NCI-H1417 treated with DMSO at 0.1 percent for 48 hours (cell line): ENCODE measurements at places on chromosomes 12 and 14.

GRCh38 chr14:88660056-88660455 lies 97.2 kb downstream of the ZC3H14 start:
- no peak for DNase-seq

GRCh38 chr12:10369557-10370415 lies 20.1 kb downstream of the KLRK1 start:
- DNase-seq = no peak

- DNase-seq = no peak
These were observed 20.0 kb downstream of the PTHLH start for GRCh38 chr12:27952510-27952909.

DNA sequence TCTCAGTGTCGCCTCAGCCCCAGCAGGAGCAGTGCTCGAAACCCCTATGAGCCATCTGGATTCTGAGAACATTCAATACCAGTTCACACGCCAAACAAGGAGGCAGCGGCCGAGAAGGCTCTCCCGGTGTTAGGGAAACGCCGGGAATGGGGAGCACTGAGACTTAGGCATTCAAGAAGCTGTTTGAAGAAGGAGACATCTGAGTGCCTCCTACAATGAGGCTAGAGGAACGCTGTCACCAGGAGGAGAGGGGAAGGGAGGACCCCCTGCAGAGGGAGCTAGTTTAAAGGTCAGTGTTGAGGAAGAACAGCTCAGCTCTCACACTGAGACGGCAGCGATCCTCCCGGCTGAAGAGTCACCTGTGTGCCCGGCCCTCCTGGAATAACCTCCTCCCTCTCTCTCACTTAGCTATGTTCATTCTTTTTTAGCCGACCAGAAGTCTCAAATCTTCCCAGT lies 69.9 kb downstream of the SERPINA3 start:
- DNase-seq = no peak

GRCh38 chr12:67477681-67478265 lies 170.8 kb upstream of the DYRK2 start:
- no peak for DNase-seq

- peak; percentile 75 for DNase-seq
These were observed 75.7 kb downstream of the MYRFL start for GRCh38 chr12:69900720-69901131.

- DNase-seq = no peak
These were observed 185.6 kb upstream of the C14orf180 start for GRCh38 chr14:104393898-104394381.

GRCh38 chr12:52956987-52957386 lies 8.1 kb downstream of the KRT18 start:
- no peak for DNase-seq

DNA sequence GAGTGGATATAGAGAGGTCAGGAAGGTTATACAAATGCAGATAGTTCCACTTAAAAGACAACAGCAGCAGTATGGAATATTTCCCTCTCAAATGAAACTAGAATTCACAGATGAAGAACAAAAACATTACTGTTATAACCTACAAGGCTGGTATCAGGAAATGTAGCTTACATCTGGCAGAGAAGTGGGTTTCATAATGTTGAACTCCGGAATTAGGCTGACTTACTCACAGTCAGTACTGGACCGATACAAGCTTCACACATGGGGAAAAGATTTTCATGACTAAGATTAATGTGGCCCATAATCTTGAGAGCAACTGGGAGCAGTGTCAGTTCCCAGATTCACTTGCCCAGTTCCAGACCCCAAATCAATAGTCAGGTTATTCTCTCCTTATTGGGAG lies 353.9 kb downstream of the DUSP6 start:
- no peak for DNase-seq

DNA sequence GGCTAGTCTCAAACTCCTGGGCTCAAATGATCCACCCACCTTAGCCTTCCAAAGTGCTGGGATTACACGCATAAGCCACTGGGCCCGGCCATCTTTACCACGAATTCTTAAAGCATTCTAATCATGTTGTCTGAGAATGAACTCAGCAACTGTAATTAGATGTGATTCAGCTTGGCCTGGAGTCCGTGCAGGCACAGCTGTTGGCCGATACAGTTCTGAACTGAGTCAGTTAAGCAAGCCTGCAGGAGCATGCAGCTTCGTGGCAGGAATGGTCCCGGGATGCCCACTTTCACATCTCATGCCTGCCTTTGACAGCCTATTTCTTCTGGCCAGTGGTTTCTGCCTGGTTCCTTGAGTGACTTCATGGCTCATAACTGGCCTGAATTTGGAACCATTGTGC lies 194.1 kb downstream of the ANO6 start:
- DNase-seq = no peak

DNA sequence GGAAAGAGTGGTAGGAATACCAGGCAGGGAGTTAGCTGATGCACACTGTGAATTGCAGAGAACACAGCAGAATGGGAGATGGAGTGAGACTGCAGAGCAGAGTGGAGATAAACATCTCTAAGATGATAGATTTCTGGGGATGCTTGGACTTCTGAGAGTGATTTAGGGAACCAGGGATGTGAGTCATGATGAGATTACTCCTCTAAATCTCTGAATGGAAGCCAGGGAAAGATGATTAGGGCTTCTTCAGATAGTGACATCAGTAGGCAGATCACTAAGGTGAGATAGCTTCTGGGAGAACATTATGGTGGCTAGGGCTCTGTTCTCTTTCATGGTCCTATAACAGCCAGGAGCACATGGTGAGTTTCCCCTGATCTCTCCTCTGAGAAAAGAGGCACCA lies 501.5 kb upstream of the USP15 start:
- DNase-seq = no peak

DNA sequence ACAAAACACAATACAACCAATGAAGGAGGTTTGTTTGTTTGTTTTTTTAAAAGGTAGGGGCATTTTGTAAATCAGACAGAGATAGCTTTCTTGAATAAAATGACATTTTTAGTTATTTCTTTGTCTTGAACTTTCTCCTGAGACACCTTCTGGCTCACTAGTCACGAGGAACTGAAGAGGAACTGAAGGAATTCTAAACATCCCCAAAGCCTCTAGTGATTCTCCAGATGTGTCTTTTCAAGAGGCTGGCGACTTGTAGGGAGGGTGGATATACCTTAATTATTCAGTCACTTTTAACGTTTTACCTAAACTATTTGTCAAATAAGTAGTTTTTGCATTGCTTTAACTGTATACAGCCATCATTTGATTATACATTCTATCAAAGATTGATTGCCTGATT lies 211.2 kb upstream of the LRIG3 start:
- no peak for DNase-seq

DNA sequence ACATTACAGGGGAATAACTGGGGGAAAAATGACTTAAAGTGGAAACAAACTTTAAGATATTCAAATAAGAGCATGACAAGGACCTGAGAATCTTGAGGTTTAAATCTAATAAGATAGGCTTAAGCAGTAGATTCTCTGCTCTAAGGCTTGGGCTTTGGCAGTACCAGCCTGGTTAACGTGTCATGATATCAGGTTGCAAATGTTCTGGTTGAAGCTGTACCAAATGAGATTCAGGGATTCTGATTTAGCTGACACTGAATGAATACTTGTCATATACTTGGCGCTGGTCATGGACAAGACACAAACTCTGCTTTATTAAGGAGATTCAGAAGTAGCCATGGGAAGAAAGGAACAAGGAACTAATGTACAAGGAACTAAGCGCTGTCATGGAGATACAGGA lies 6.1 kb downstream of the TCP11L2 start:
- DNase-seq = no peak

- DNase-seq = no peak
These were observed 33.8 kb upstream of the SMUG1 start for GRCh38 chr12:54222609-54223008.

GRCh38 chr14:52272375-52272774 lies 4.9 kb downstream of the PTGDR start:
- no peak for DNase-seq

DNA sequence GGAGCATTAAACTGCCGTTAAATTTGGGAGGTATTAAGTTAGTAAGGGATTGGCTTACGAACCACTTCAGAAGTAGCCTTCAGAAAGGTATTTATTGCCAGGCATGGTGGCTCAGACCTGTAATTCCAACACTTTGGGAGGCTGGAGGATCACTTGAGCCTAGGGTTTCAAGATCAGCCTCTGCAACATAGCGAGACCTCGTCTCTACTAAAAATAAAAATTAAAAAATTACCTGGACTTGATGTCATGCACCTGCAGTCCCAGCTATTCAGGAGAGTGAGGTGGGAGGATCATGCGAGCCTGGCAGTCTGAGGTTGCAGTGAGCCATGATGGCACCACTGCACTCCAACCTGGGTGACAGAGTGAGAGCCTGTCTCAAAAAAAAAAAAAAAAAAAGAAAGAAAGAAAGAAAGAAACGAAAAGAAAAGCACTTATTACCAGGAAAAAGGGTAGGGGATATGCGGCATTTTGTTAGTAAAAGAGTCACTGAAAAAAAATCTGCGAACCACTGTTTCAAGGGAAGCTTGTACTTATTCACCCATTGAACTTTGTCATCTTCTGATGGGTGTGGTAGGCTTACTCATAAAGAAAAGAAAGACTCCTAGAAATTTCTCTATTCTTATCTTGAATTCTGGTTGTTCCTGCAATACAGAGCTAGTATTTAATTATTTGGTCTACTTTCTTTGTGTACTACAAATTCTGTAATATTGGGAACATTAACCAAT lies 33.6 kb upstream of the PLEKHA5 start:
- DNase-seq = no peak

- DNase-seq = no peak
These were observed 32.8 kb downstream of the CLIP1 start for GRCh38 chr12:122389677-122390076.

DNA sequence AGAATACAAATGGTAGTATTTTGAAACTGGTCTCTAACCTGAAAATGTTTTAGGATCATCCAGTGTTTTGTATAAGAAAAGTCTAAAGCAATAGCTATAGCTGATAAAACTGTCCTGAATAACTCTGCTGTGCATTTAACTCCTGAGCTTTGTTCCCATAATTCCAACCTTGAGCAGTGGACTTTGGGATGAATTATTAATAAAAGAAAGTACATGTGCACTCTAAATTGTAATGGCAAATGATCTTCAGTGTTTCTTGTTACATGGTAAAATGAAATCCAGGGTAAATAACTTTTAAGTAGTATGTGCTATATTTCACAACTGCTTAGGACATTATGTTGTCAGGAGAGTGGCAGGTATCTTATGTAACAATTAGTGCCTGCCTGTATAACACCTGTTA lies 345.6 kb downstream of the SLC16A7 start:
- DNase-seq = no peak

DNA sequence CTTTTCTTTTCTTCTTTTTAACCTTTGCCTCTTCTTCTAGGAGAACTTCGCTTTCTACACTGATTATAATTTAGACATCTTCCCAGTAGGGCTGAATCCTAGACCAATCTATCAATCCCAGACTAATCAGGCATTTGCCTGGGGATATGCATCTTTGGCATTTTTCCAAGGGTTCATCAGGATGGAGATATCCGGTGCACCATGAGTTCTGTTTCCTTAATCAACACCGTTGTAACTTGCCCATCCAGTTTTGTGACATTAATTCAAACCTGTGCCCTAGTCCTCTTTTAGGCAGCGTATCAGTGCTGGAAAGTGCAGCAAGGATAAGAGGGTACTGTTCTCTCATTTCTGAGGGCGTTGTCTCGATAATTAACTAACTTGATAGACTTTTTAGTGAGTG lies 617 bp upstream of the MGP start:
- DNase-seq = peak; percentile 36

- DNase-seq = no peak
These were observed 843.9 kb upstream of the TMEM132C start for GRCh38 chr12:127422935-127423566.

DNA sequence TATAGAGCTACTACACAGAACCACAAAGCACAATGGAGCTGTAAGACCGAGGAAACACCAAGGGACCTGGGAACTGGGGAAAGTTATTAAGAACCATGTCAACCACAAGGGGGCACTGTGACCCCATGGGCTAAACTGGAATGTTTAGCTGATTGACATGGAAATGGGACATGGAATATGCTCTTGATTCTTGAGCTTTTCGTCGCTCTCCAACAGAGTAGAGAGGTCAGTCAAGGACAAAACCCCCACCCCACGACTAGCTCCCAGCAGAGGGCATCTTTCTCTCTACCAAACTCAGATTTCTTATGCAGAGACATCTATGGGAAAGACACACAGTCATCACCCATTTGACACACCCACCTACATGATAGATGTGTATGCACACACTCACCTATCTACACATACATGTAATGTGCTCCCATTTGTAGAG lies 10.1 kb downstream of the NDRG2 start:
- DNase-seq = no peak

DNA sequence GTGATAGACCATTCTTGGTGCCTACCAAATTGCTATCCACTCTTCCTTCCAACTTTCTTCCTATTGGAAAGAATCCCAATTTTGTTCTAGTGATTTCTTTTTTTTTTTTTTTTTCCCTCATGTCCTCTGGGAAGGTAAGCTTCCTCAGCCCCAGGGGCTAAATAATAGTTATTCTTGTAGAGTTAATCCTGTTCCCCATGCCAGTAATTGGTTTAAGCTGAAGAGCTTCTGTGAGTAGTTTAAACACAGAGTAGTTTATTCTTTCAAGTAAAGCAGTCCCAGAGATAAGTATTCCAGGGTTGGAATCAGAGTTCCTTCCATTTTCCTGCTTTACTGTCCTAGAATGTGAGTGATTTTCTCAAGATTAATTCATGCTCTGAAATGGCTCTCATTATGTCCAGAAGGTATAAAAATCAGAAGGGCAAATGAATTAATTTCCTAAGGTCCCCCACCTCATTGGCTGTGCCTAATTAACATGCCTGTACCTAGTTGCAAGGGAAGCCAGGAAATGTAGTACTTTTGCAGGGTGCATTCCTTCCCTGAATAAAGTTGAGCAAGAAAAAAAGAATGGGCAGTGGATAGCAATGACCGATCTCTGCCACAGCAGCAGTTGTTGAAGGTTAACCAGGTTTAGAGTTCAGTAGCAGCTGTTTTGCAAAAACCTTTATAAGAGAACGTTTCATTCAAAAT lies 97.8 kb downstream of the PLEKHA5 start:
- no peak for DNase-seq

DNA sequence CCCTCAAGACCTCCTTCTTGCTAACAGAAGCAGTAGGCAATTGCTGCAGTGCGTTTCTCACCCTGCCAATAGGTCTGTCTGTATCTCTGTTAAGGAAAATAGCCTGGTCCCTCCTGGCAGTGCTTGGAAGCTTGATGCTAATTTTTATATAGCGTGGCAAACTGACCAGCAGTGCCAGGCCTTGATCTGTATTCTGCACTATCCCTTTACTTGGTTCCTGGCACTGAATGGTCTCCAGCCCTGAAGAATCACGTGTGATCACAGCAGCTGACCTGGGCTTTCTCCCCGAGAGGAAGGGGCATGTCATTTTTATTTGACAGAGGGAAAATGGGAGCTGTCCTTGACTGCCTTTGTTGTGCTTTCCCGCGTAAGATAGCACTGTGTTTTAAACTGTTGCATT lies 48.7 kb upstream of the TRAF3 start:
- no peak for DNase-seq

DNA sequence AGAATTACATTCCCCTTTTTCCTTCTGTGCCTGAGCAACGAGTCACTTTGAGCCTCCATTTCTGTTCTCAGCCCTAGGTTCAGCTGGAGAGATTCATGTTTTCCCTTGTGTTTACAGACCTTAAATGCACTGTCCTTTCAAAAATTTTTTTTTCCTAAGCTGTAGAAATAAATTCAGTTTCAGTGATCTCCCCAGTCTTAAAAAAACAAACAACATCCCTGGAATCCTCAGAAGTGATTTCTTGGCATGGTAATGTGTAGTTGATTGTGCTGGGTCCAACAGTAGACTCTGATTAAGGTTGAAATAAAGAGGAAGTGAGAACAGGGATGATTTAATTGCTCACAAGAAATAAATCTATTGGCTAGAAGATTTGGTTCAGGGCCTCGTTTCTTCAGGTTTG lies 89.3 kb downstream of the NTN4 start:
- no peak for DNase-seq

GRCh38 chr14:63273717-63274655 lies 44.7 kb downstream of the GPHB5 start:
- no peak for DNase-seq
